NCI-H1436 treated with DMSO at 0.1 percent for 48 hours (cell line): ENCODE measurements at places on chromosomes 4 and X.

GRCh38 chrX:31796624-31797023, 724.8 kb upstream of the FTHL17 start:
- DNase-seq = no peak

DNA sequence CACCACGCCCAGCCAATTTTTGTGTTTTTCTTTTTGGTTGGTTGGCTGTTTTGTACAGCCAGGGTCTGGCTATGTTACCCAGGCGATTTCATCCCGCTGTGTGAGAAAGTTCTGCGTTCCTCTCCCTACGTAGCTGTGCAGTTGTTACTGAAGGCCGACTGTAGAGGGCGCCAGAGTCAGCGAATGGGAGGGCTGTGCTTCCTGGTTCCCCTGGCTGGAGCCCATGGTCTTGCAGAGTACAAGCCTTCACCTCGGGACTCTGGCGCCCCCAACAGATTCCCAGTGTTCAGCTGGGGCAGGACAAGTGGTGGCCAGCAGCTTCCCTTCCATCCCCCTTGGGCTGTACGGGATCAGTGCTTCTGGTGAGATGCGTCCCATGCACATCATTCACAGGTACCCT, 5.6 kb upstream of the CT45A1 start:
- no peak for DNase-seq

DNA sequence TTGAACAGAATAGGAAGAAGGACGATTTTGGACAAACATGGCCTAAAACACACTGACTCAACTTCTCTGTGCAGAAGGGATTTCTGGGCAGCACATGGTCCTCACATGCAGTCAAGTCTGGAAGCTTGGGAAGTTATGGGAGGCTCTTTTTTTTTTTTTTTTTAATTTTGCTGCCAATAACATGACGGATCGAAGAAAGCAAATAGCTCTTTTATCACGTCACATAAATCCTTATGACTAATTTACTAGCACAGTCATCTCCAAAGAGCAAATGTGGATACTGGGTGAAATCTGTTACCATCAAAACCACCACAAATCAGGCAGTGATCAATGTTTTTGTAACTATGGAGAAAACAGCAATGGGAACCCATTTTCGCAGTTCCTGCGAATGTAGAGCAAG, 193.3 kb upstream of the FAM9B start:
- DNase-seq = no peak

DNA sequence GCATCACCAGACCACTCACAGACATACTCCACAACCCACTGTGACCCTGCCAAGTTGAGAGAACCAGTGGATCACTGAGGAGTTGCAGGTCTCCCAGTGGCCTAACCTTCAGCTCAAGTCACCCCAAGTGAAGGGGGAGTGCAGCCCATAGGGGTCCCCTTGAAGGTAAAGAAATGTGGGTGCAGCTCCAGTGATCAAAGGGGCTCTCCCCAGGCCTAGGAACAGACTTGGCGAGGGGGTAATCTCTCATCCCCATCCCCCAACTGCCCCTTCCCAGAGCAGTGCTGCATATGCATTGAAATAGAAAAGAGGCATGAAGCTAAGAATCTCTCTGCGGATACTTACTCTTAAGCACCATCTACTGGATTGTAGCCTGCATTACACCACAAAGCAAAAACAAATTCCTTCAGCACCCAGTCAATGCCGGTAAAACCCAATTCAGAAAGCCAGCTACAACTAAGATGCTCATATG, 27.0 kb downstream of the MAGEE1 start:
- DNase-seq = no peak

DNA sequence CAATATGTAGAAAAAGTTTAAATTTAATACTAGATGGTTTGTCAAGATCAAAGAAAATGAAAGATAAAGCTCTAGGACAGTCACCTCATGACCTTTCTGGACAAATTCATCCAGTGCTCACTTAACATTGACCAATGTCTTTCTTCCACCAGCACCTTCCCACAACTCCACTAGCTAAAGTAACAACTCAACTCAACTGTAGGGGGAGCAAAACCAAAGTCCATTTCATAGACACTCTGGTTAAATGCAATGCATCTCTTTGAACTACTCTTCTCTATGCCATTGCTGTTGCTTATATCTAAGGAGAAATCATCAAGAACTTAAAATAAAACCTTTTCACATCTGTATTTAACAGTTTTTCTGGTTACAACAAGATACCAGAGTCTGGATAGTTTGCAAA, 25.1 kb downstream of the UGT2B4 start:
- DNase-seq = no peak

DNA sequence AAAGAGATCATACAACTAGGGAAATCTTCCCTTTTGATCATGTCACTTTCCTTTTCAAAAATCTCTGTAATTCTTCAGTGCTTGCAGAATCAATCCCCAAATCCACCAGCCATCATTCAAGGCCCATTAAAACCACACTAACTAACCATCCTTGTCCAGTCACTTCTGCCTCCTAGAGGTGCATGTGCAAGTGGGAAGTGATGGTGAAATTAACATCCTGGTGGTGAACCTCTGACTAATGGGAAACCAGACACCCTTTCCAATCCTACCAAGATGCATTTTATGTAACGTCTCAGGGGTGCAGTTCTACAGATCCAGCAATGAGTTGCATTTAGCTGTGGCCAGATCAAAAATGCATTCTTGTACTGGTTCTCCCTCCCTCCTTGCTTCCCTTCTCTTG, 341.8 kb downstream of the RAPGEF2 start:
- DNase-seq = no peak

DNA sequence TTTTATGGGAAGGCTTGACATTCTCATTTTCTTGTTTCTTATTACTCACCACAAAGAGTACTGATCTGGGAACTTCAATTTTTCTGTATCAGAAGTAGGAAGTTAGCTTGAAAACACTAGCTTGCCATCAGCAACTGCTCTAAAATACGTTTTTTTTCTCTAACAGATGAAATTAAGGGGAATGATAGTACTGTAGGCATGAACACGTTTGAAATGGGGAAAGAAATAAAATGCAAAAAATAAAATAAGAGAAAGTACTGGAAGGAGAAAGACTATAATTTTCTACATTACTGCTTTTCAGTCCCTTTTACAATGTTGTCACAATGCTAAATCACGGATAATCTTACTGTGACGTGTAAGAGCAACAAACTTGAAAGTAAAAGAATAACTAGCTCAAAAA, 1.5 kb downstream of the RADX start:
- DNase-seq = no peak

DNA sequence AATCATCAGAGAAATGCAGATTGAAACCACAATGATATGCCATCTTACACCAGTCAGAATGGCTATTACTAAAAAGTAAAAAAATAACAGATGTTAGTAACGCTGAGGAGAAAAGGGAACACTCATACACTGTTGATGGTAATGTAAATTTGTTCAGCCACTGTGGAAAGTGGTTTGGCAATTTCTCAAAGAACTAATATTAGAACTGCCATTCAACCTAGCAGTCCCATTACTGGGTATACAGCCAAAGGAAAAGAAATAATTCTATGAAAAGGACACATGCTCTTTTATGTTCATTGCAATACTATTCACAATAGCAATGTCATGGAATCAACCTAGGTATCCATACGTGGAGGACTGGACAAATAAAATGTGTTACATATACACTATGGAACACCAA, 566.3 kb downstream of the STPG2 start:
- no peak for DNase-seq

DNA sequence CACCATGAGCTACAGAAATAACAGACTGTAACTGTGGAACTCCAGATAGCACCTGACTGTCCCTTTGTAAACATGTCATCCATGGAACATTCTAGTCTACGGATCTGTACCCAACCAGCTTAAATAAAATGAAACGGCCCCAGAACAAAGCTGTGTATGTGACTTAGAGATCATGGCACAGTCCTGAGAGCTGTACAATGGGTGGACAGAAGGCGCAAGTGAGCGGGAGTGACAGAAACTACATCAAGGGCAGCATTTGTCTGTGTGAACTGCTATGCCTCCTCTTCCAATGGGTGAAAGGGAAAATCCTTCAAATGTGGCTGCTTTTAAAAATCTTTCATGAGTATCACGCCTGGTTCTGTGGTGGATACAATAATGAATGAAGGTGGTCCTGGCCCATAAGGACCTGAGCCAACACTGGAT, 72.5 kb downstream of the FAT1 start:
- DNase-seq = no peak

DNA sequence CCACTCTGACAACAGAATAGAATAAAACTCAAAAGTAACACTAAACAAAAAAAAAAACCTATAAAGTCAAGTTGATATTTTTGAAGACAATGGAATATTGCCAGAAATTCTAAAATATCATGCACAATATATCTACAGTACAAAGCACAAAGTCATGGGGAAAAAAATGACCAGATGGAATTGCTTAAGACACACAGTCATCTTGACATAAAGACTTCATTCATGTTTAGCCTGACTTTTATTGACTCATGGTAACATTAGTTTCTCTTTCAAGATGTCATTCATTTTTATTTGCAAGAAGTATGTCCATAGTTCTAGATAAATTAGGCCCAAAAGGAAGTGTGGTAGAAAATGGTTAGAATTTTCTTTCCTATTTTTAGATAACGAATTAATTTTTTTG, 259.1 kb downstream of the CAMK2D start:
- no peak for DNase-seq

- DNase-seq = no peak
These were observed 1.5 kb downstream of the SASH3 start for GRCh38 chrX:129781134-129781672.

- DNase-seq = no peak
These were observed 600.3 kb downstream of the SPRY1 start for GRCh38 chr4:123996718-123997510.

GRCh38 chrX:68749426-68749825, 79.4 kb upstream of the EFNB1 start:
- DNase-seq = no peak

DNA sequence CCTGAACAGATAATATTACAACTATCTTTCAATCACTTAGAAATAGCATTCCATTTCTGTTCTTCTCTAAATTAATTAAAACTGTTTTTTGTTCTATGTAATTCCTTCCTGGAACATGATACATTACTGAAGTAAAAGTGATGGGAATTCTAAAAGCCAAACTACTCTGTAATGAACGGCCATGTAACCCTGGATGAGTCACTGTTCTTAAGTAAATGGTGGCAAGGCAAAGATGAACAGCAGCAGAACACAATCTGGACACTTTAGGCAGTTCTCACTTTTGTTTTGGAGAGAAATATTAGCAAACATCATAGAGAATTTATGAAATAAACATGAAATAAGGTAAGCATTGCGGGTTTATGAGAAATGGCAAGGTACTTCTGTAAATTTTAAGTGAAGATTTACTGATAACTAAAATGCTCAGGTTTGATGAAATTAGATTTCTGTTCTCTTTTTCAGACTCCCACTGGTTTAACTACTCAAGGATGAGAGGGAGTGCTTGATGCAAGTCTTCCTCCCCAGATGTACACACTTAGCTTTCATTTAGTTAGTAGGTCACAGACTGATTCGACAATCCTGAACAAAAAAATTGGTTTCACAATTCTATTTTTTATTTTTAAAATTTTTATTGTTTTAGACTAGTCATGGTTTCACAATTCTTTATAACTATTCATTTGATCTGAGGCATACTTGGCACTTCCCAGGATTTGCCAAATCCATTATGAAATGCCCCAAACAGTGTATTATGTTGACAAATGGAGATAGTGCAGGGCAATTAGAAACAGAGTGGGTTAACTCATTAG, 964 bp upstream of the GPR82 start:
- no peak for DNase-seq

- no peak for DNase-seq
These were observed 32.2 kb downstream of the NDP start for GRCh38 chrX:43940816-43941474.

DNA sequence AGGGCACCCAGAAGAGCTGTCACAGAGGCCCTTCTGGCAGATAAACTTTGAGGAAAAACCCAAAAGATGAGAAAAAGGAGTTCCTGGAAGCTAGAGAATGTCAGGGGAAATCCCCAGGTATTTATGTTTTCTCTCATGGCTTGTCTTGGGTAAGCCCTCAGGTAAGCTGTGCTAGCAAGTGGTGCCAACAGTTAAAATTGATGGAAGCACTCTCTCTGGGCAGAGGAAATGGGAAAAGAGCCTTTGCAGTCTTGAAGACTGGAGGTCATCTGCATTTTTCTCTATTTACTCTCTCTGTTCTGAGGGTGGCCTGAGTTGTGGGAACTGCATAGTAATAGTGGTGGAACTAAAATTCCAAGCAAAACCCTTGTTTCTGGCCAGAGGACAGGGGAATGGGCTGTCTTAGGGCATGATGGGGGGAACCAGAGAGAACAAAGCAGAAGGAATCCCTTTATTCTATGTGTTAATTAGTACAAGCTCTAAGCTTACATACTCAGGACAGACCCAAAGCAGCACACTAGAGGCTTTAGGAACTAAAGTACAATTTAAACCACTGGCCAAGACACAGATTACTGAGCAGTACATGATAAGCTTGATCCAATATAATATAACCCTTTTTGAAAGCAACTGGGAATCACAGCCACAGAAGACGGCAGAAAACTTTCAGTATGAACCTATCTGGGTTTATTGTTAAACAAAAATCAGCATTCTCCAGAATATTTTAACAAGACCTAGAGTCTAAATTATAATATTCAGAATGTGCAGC, 53.3 kb upstream of the SLC10A4 start:
- no peak for DNase-seq

- no peak for DNase-seq
These were observed 29.6 kb downstream of the RTL5 start for GRCh38 chrX:72102126-72102525.
